Activated CD8-positive, alpha-beta memory T cell treated with anti-CD3 and anti-CD28 coated beads for 1 hour (primary cell): ENCODE measurements at places on chromosomes 6 and 20.

GRCh38 chr6:147390909-147391536 is 117.5 kb upstream of the SAMD5 start:
- no peak for DNase-seq

- DNase-seq = no peak
Measured at GRCh38 chr20:41352666-41353065, 12.0 kb downstream of the LPIN3 start.

- no peak for DNase-seq
Measured at GRCh38 chr20:56422076-56422823, 10.2 kb downstream of the CASS4 start.

DNA sequence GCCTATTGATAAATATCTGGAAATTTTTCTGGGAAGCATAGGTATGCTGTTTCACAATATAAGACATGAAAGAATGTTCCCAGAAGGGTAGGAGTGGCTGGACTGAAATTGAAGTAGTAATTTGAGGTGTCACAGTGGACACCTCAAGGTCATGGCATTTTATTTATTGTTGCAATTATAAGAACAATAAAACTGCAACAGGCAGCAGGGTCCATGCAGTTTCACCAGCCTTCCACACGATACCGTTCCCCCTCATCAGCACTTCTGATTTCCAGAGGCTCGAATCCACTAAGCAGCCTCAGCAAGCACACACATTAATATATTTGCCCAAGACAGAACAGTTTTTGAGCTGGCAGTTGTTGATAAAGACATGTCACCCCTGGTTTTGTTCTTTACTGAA is 1037.4 kb downstream of the KIF16B start:
- DNase-seq = no peak

GRCh38 chr6:155040154-155040553 is 45.0 kb downstream of the TIAM2 start:
- DNase-seq = no peak

DNA sequence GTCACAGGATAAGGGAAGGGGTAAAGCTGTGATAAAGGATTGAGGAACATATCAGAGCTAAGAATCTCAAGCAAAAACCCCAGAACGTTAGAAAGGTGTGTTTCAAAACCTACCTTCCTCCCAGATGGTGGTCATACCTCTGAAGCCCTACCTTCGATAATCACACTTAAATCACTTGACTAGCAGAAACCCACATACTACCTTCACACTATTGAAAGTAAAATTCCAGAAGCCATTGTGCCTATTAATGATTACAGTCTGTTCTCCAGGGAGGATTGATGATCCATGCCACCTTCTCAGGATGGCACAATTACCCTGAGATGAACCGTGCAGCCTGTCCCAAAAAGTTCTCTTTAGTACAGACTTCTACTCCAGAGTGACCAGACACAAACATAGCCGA is 72.3 kb upstream of the SOX4 start:
- no peak for DNase-seq

GRCh38 chr20:19944772-19945459 is 72.2 kb upstream of the NAA20 start:
- DNase-seq = no peak

DNA sequence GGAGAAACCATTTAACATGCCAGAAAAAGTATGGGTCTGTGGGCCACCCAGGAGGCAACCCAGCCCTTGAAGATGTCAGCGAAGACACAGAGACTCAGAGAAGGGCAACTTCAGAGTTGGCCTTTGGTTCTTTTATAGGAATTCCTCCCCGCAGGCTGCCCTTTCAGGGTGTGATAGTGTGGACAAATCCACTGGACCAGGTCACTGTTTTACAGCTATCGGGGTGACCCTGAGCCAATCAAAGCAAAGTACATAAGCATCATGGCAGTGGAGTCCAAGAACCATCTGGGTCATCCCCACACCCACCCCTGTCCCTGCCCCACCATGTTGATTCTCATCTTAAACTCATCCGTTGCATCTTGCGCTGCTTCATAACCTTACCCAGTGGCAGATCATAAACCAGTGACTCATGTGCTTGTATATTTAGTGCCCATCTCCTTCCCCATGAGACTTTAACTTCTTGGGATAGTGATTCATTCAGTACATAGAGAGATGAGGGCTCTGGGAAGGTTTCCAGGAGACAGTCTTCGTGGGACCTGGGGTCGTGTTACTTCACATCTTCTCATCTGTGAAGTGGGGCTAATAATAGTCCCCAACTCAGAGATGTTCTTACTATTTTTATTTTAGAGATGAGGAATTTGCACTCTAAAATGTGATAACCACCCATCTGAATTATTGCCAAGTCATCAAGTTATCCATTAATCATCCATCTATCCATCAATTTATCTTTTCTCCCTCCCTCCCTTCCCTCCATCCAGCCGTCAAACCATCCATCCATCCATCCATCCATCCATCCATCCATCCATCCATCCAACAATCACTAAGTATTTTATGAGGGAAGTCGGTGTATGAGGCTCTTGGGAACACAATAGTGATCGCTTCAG is 51.0 kb downstream of the EDN3 start:
- no peak for DNase-seq

- no peak for DNase-seq
Measured at GRCh38 chr6:127302728-127303660, 36.3 kb downstream of the RNF146 start.
